ENCODE measurements at places on chromosomes 13 and 19.

- DNase-seq: no peak
These were observed 226.8 kb downstream of the RAP2A start for GRCh38 chr13:97660594-97661260.

DNA sequence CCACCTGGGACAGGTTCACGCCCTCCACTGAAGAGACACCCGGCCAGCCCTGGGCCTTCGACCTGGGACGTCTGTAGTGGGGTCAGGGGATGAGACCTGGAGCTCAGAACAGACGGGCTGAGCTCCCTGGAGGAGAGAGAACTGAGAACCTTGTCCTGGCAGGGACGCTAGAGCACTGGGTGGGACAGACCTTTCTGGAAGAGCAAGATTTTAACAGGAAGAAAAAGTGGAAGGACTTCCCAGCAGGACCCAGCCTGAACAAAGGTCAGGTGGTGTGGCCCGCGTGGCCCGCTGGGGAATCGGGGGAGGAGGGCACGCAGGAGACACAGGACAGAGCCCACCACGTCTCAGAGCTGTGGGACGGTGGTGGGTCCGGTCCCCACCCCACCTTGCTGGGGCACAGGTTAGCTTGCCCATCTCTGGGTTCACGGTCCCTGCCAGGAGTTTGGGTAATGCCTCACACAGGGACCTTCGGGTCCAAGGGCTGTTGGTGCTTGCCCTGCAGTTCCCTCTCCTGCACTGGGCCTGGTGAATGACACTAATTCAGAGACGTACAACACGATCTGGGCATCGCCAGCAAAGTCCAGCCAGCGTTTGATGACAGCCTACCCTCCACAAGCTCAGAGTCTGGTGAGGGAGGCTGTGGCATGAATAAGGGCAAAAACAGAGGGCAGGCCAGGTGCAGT lies 1.2 kb upstream of the EFNA2 start:
- no peak for DNase-seq

- no peak for DNase-seq
These were observed 2.6 kb downstream of the PPP5C start for GRCh38 chr19:46349311-46349993.

DNA sequence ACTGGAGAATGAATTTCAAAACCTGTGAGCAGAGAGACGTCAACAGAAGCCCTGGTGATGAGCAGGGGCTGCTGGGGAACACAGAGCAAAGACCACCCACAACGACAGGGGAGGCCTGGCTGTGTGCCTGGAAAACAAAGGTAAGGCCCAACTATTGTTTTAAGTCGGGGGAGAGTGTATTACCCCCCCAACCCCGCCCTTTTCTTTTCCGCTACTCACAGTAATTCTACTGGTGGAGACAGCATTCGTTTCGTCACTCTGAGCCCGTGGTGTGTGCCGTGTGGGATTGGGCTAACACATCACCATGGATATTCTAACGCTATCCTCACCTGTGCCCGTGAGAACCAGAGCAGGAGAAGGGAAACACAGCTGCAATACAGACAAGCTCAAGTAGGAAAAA lies 18.6 kb upstream of the ADPRHL1 start:
- no peak for DNase-seq

DNA sequence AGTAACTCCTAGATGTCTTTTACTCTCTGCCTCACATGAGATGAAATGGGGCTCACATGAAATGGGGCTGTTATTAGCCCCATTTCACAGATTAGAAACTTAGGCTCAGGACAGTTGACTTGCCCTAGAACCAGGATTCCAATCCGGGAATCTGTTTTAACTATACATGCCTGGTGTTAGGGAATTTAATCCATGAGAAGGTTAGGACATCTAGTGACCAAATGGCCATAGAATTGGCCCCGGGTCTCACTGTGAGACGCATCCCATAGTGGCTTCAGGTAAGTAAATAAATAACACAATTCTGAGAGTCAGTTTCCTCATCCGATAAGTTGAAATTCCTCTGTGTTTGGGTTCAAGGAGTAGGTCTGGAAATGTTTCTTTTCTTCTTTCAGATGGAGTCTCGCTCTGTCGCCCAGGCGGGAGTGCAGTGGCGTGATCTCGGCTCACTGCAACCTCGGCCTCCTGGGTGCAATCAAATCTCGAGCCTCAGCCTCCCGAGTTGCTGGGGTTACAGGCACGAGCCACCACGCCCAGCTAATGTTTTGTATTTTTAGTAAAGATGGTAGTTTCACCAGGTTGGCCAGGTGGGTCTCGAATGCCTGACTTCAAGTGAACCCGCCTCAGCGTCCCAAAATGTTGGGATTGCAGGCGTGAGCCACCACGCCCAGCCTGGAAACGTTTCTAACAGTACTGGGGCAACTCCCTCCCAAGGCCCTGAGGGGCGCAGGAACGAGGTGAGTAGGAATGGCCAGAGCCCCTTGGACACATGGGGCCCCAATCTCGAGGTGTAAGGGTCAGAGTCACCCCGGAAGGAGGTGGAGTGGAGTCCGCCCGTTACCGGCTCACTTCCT lies 1.2 kb upstream of the ZNF574 start:
- peak; percentile 29 for DNase-seq

- no peak for DNase-seq
These were observed 9.1 kb upstream of the CERS1 start for GRCh38 chr19:18905058-18905456.

DNA sequence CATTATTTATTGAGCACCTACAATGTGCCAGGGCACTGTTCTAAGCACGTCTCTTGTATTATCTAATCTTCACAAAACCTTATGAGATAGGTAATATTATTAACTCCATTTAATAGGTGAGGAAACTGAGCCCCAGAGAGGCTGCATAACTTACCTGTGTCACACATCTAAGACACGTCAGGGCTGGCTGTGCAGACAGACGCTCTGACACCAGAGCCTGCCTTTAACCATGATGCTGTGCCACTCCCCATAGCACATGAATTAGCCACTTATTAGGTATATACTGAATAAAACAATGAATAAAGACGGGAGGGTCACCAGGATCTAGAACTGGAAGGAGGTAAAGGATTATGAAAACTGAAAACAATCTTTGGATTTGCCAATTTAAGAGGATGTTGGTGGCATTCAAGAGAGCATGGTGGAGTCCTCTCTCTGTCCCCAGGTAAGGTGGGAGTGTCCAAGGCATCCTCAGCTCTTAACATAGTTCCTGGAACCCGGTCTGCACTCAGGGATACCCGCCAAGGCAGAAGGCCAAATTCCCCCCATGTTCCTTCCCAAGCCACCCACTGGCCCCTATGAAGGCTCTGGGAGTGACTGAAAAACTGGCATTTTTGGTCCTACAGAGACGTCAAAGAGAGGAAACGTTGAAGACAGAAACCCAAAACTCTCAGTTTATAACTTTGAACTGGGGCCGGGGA lies 479.7 kb downstream of the FOXO1 start:
- DNase-seq: no peak
